ENCODE measurements at places on chromosomes 5 and 9.

GRCh38 chr5:32848681-32849080 lies 137.6 kb downstream of the NPR3 start:
- DNase-seq, result no peak

DNA sequence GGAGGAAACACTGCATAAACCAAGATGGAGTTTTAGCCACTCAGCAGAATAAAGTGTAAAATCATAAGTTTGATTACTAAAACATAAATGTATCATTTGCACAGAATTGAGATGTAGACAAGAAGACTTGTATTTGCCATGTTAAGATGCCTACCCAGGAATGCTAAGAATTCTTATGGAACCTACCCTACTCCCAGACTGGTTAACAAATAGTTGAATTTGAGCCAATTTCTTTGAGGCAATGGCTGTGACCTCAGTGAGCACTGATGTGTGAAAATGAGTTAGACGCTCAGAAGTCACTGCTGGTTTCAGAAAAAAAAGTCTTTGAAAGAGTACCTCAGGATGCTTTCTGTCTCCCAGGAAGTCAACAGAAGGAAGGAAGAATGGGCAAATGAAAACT lies 95.6 kb downstream of the ESM1 start:
- no peak for DNase-seq

GRCh38 chr5:80125022-80125961 lies 90.1 kb downstream of the THBS4 start:
- no peak for DNase-seq

GRCh38 chr9:22395687-22396141 lies 50.9 kb upstream of the DMRTA1 start:
- no peak for DNase-seq

DNA sequence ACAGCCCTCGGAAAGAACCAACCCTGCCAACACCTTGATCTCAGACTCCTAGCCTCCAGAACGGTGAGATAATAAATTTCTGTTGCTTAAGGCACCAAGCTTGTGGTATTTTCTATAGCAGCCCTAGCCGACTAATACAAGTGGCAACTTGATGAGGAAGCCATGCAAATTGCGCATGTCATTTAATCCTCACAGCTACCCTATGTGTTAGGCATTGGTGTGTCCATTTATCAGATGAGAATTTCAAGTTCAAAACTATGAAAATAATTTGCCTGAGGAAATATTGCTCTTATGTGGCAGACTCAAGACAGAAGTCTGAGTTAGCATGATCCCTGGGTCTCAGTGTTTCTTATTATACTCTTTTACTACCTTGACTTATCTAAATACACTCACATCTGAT lies 264.0 kb downstream of the PDE4D start:
- DNase-seq, result no peak

DNA sequence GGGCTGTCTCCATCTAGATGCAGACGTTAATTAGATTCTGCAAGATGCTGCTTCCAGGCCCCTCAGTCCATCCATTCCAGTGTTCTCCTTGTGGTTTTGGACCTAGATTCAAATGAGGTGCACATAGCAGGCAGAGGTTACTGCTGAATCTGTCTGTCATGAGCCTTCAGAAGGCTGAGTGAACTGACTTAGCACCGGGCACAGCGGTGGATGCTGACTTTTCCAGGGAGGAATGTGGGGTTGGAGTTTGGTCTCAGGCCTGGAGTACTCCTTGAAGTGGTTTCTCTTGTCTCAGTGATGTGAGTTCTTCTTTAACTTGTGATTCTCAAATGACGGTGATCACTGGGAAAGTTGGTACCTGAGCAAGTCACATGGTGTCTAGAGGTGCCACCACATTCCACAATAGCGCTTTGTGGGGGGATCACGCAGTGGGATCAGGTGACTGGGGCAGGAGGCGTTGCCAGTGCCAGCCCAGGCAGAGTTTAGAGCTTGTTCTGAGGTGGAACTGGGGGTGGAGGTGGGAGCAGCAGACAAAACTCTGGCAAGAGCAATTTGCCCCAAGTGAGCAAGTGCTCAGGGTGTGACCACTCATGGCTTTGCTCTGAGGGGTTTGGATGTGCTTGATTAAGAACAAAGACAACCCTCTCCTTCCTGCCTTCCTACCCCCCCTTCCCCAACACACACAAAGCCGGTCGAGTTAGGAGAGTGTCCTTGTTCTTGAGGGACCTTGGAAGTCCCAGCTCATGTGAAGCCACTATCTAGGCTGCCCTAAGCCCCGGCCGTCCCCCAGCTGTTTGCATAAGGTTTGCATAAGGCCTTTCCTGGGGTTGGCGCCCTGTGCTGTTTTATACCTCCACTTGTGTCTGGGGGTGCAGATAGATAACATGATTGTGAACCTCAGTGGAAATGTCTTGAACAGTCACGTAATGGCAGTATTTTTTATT lies 25.1 kb downstream of the JADE2 start:
- no peak for DNase-seq

DNA sequence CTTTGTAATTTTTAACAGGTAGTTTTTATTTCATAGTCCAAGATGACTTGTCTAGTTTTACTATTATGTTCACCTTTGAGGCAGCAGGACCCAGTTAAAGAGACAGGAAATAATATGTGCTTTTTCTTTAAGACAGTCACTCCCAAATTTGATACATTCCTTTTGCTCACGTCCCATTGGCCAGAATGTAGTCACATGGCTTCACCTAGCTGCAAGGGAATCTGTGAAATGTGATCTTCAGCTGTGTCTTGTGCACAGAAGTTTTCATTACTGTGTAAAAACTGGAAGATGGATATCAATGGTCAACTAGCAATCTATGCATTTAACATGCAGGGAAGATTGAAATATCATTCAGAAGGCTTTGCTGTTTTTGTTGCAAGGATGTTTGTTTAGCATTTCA lies 41.1 kb downstream of the XRCC4 start:
- DNase-seq, result no peak

DNA sequence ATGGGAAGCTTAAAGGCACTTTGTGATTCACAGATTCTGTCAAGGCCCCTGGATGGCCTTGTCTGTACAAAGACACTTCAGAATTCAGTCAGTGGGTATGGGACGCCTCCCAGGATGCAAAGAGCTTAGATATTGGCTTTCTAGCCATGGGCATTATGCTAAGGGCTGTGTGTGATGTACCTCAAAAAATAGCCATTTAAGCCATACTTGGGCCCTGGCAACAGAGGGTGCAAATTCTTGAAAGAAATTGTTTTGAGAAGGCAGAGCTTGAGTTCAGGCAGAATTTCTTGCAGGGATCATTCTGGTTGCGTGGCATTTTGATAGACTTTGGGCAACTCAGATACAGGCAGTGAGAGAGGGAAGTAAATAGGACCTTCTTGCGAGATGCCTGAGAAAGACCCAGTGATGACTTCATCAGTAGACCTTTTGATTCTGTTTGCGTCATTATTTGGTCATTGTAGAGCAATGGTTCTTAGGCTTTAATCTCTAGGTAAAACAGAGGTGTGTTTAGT lies 3.9 kb downstream of the CYFIP2 start:
- DNase-seq, result no peak

- DNase-seq, result no peak
These were observed 179.6 kb upstream of the PITX1 start for GRCh38 chr5:135213466-135214239.

- DNase-seq, result no peak
These were observed 2.6 kb upstream of the CPEB4 start for GRCh38 chr5:173885475-173886010.

GRCh38 chr9:104091708-104092107 lies 2.4 kb upstream of the SMC2 start:
- no peak for DNase-seq

- DNase-seq, result no peak
These were observed 136.1 kb upstream of the HAND1 start for GRCh38 chr5:154614125-154614524.

- DNase-seq, result no peak
These were observed 170.2 kb upstream of the CD180 start for GRCh38 chr5:67366691-67367395.

DNA sequence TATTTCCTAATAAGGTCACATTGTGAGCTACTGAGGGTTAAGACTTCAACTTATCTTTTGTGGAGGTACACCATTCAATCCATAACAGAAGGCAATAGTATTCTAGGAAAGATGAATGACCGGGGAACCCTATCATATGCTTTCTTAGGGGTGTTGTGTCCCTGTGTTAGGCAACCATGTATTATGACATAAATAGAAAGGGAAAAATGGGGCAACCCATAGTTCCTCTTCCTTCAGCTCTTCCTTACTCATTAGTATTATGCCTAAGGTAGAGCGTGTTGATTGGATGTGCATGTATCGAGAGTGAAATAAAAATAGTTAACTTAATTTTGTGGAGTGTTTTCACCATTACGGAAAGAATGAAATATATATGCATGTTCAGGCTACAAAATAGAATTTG lies 6.0 kb upstream of the CCNJL start:
- DNase-seq, result no peak

DNA sequence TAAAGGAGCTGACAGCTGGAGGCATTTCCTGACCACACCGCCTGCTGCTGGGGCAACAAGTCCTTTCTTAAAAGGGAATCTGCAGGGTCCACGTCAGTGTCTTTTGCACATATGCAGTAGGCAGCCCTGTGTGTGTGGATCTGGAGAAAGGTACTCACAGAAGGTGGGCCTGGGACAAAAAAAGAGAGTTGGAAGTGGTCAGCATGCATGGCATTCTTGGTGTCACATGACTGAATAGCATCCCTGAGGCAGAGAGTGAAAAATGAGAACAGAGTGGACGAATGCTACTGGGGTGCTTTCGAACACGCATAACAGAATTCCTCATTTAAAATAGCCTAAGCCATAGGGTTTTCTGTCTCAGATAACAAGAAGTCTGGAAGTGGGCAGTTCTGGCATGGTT lies 47.0 kb downstream of the DNAJC21 start:
- DNase-seq, result no peak

GRCh38 chr5:93964421-93964820 lies 223.0 kb upstream of the POU5F2 start:
- DNase-seq, result no peak

DNA sequence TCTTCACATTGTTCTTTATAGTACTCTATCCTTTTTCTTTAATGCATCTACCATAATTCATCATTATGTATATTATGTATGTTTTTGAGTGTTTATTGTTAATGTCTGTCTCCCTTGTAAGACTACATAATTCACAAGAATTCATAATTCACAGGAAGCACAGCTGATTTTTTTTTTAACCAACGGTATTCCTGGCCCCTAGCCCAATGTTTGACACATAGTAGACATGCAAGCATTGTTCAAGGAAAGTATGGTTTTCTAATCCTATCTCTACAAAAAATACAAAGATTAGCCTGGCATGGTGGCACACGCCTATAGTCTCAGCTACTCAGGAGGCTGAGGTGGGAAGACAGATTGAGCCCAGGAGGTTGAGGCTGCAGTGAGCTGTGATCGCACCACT lies 160.6 kb downstream of the PPP2R2B start:
- no peak for DNase-seq

DNA sequence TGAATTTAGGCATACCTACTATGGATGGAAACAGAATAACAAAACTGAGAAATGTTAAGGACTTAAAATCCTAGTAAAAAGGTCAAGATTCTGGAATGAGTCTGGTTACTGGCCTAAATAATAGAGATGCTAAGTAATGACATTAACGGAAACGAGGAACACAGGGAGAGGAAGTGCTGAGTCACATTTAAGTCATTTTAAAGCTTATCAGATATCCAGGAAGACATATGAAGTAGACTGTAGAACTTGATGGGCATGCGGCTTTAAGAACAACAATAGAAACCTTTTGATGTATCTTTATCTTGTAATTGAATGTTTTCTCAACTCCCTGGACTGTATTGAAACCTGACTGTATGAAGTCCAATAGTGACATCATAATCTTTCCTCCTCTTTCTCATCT lies 1251.4 kb upstream of the CDH6 start:
- DNase-seq, result no peak

GRCh38 chr9:127828262-127829031 lies 25.8 kb downstream of the FPGS start:
- no peak for DNase-seq

GRCh38 chr5:168219515-168220410 lies 71.7 kb upstream of the WWC1 start:
- no peak for DNase-seq

DNA sequence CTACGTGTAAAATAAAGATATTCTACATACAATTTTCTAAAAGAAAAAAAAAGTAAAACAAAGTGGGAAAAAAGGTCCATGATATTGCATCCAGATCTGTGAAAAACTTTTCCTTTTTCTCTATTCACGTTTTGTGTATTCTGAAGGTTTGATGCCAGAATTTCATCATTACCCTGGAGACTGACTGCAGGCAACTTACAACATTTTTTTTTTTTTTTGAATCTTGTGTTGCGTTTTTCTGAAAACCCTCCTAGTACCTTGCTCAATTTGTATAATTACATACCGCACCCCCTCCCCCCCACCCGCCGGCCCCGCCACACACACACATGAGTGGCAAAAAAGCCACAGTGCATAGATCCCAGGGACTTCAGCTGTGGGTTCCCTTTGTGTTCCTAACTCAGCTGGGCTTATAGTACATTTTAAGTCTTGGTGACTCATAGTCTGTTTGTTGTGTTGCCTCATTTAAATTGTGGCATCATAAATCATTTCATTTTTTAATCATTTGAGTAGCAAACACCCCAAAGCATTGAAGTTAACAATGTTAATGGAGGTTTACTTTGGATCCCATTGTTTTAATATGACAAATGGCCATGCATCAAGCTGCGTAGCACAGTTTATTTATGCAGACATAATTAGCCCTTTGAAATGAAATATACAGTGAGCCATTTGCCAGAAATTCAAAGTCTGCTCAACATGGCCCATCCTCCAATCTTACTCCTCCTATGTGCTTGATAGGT lies 36.0 kb downstream of the PRDM6 start:
- DNase-seq, result no peak

DNA sequence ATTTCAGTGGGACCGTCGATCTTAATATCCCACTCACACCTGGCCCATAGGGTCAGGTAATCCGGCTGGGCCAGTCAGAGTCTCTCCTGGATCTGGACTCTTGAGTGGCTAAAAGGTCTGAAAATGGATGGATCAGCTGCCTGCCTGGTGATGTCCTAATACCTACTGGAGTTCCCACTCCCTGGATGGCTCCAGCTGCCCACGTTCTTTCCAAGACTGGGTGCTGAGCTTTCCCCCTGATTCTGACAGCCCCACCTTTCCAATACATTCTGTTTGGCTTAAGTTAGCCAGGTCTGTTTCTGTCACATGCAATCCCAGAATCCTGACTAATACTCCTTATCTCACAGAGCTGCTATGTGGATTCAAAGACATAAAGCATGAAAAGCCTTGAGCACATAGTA lies 10.2 kb downstream of the SH3PXD2B start:
- no peak for DNase-seq

- no peak for DNase-seq
These were observed 67.2 kb upstream of the IER5L start for GRCh38 chr9:129245276-129245675.

- DNase-seq, result no peak
These were observed 34.2 kb downstream of the EXD3 start for GRCh38 chr9:137388589-137389427.

GRCh38 chr5:761854-762710 lies 22.4 kb downstream of the ZDHHC11B start:
- no peak for DNase-seq

DNA sequence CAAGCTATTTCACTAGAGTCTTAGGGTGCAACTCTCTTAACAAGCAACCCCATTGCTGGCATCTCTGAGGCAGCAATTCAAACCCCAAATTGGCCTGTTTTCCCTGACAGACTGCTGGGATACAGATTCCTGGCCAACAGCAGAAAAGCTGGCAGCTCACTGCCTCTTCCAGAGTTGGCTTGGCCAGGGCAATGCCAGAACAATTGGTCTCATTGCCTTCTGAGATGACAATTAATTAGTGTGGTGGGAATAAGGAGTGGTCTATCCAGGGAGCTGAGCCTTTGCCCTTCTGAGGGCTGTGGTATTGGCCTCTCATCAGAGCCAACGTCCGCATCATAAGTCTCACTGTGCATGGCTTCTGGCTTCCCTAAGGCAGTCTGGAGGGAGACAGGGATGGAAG lies 183.2 kb downstream of the GNAQ start:
- DNase-seq, result no peak
